ENCODE measurements at places on chromosomes 4 and X. TPM values are rescaled to one million over a fixed set of nuclear protein-coding genes. Genes with fewer than 3 reads are reported as not detected.

DNA sequence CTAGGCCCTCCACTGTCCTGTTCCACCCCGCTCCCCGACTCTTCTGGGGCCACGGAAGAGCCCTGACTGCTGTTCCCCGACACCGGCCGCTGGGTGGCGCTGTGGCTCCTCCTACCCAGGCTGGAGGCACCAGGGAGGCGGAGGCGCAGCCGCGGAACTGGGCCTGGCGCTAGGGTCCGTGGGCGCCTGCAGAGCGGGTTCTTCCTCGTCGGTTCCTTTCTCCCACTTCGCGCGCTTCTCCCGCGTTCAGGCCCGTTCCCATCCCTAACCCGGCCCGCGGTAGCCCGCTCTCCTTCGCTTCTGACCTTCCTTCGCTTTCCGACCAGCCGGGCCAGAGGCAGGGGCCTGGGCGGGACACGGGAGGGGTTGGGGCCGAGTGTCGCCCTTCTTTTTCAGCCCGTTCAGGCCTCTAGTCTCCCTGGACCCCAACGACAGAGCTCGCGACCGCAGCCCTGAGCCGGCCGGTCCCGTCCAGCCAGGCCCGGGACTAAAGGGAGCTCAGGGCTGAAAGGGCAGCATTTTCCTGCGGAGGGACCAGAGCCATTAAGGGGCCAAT lies 34.3 kb downstream of the NALF2 start:
- peak; percentile 94 for ATAC-seq

- ATAC-seq = peak; percentile 82
Observed at GRCh38 chr4:1043651-1044468, 32.4 kb downstream of the FGFRL1 start.

DNA sequence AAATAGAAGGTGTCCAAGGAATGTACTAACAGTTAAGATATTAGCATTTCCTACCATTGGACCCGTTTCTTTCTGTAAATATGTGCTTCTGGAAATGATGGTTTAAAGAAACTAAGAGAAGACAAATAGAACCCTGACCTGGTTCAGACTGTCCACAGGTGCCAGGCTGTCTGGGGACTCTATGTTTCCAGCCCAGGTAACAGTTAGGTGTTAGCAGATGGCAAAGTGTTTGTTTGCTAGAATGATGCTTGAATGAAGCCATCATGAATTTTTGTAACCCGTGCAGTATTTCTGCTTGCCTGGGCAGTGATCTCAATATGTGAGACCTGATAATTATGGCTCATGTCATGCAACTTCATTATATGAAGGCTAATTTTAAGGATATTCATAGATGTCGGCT lies 87.5 kb downstream of the LRRC66 start:
- no peak for ATAC-seq

Gene STPG2
- total RNA-seq = 0.19 TPM

DNA sequence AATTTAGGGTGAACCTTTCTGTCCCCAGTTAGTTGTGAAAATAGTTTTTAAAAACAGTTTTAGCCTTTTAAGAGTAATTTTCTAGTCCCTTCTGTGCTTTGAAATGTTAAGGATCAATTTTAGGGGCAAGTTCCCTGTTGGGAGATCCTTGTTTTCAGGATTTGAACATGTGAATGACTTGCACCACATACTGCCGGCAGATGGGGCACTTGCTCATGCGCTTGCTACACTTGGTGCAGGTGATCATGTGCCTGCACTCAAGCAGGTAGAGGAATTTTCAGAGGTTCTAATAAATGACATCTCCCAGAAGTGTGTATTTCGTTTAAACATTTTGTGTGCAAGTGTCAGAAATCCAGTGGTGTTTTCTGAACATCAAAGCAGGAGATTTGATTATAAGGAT lies 195.9 kb downstream of the CHM start:
- no peak for ATAC-seq

GRCh38 chrX:122565952-122566351 lies 618.1 kb upstream of the GRIA3 start:
- no peak for ATAC-seq

DNA sequence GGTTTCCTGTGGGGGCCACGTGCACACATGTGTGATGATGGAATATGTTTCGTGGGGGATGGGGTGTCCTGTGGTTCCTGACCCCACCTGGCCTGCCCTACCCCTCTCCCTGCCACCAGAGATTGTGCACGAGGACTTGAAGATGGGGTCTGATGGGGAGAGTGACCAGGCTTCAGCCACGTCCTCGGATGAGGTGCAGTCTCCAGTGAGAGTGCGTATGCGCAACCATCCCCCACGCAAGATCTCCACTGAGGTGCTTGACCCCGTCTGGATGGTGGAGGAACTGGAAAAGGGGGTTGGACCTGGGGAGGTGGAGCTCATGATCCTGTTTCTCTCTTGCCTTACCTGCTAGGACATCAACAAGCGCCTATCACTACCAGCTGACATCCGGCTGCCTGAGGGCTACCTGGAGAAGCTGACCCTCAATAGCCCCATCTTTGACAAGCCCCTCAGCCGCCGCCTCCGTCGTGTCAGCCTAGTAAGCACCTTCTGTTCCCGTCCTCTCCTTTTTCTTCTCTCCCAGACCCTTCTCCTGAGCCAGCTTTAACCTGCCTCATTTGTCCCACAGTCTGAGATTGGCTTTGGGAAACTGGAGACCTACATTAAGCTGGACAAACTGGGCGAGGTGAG lies 5.9 kb downstream of the CDK16 start:
- ATAC-seq = no peak

DNA sequence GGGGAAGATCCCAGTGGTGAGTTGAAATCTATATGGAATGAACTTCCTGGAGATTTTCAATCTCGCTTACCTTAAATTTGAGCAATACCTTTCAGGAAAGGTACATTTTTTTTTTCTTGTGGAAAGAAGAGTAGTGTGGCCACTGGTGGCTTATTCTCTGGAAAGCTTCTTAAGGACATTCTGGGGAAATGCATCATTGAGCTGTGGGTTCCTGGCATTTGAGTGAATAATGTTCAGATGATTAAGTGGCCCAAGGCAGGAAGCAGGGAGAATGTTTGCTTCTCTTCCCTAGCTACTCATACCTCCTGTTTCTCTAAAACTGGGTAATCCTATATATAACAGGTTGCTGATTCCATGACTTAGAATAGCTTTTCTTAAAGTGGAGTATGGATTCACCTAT lies 31.8 kb downstream of the STAG2 start:
- ATAC-seq = no peak

GRCh38 chr4:163332526-163333406 lies at the start of gene NPY1R:
NPY1R (minus strand) TSS chr4:163332596; CDS start chr4:163326554, 6,042 bp downstream.
- ATAC-seq = peak; percentile 43

- ATAC-seq = peak; percentile 46
Observed at GRCh38 chr4:76658231-76659102, 223.4 kb downstream of the SHROOM3 start.

GRCh38 chr4:73388887-73389286 lies 15.2 kb upstream of the ALB start:
- no peak for ATAC-seq

GRCh38 chr4:107862658-107863057 lies 37.9 kb downstream of the SGMS2 start:
- ATAC-seq = peak; percentile 87

- ATAC-seq = no peak
Observed at GRCh38 chrX:132120913-132121312, 6.9 kb downstream of the FRMD7 start.

Gene SPCS3
- 105 TPM for total RNA-seq

- no peak for ATAC-seq
Observed at GRCh38 chr4:126018274-126018673, 703.5 kb downstream of the FAT4 start.

- ATAC-seq = peak; percentile 74
Observed at GRCh38 chr4:83266689-83267088, 17.9 kb downstream of the COQ2 start.

DNA sequence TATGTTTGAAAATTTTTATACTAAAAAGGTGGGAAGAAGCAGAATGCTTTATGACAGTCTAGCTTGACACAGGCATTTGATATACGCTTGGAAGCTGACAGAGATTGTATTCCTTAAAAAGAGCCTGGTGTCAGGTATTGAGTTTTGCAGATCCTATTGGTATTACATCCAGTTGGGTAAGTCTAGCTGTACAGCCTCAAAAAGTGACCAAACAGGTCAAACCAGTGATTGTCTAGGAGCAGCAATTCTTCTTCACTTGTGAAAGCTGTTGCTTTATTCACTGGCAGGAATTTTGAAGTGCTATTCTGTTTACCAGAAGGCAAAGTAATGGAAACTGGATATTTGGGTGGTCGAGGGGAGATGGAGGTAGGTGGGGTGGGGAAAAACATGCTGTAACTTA lies 77.5 kb downstream of the UCHL1 start:
- ATAC-seq = no peak

- ATAC-seq = no peak
Observed at GRCh38 chr4:139469216-139469615, 15.3 kb downstream of the RAB33B start.

GRCh38 chr4:185134307-185134869 lies 8.7 kb upstream of the SLC25A4 start:
- peak; percentile 45 for ATAC-seq

GRCh38 chr4:163003979-163004378 lies 162.7 kb downstream of the NAF1 start:
- no peak for ATAC-seq

DNA sequence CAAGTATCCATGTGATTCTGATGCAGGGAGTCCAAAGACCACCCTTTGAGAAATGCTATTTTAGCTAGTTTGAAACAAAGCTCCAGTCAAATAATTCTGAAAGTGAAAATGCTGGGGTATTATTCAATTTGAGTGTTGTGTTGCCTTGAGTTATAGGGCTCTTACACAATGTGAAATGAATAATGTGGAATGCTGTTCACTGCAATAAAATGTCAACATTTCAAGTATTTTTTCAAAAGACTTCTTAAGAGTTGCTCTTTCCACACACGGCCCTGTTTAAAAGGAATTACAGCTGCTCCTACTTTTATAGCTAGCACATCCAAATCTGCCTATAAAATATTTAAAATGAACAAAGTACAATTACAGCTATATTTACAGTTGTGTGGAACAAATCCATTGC lies 27.5 kb upstream of the PLS3 start:
- ATAC-seq = no peak

- no peak for ATAC-seq
Observed at GRCh38 chr4:132328761-132329160, 820.3 kb upstream of the PCDH10 start.

GRCh38 chrX:50115973-50116372 lies 84.8 kb downstream of the AKAP4 start:
- no peak for ATAC-seq

- no peak for ATAC-seq
Observed at GRCh38 chr4:173124209-173124865, 44.3 kb upstream of the GALNT7 start.

Gene PHOX2B
- not detected for total RNA-seq

Gene ZNF732
- total RNA-seq = not detected

Gene HSFX1
- 0.56 TPM for total RNA-seq

DNA sequence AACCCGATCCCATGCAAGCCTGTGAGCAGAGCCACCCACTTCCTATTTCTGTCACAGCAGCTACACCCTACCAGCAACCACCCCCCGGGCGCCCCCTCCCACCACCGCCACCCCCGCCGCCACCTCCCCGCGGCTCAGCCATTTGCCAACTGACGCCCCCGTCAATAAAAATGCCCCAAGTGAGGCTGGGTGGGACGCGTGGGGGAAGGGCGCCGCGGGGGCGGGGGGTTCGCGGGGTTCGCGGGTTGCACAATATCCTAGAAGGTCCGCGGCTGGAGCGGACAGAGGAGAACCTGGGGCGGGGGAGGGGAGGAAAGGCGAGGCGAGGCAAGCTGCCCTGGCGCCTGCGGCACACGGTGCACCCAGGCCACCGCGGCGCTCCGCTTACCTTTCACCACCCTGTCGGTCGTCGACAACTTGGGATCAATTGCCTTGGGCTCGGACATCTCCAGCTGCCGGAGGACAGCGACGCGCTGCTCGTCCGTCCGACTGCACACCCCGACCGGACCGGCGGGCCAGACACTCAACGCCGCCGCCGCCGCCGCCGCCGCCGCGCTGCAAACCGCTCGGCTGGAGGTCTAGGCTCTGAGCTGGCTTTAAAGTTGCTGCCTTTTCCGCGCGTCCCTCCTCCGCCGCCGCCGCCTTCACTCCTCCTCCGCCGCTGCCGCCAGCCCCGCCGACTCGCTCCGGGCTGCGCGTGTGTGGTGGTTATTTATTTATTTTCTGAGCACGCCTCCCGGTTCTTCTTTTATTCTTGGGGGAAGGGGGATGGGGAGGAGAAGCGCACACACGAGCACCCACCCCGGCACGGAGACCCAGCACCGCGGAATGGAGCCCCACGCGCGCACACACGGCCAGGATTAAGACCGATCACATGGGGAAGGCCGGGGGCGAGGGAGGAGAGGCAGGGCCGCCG lies 717 bp downstream of the PPP3CA start:
- ATAC-seq = peak; percentile 9

DNA sequence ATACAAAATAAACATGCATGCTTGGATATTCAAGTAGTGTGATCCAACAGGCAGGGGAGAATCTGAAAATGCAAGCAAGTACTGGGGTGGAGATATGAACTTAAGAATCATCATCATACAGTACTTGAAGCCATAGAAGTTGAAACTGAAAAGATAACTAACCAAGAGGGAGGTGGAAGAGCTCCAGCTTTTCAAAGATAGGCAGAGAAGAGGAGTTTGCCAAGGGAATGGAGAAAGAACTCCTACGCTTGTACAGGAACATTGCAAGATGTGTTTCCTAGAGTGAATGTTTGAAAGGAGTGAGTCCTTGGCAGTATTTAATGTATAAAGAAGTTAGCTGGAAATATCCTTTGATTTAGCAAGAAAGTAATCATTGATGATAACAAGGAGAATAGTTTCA lies 106.2 kb upstream of the FRMPD4 start:
- no peak for ATAC-seq

Gene COL4A6
- total RNA-seq = not detected

- ATAC-seq = no peak
Observed at GRCh38 chr4:88828842-88829571, 131.4 kb upstream of the NAP1L5 start.

GRCh38 chr4:71270901-71271300 lies 67.9 kb upstream of the SLC4A4 start:
- no peak for ATAC-seq

Gene CFAP47
- total RNA-seq = not detected

DNA sequence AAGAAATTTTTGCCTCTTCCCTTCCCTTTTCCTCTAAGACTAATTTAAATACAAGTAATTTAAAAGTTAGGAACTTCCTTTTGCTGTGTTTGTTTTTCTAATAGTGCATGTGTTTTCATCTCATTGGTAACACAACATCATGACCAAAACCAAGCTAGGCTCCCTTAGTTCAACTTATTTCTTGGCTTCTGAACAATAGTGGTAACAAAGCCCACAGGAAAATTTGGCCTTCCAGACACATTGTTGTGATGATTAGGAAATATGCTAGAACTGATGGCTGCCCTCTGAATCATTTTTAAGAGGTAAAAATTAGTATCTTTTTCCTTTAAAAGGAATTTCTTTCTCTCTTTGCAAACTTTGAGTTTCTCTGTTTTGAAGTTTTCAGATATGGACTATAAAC lies 25.5 kb upstream of the TEC start:
- no peak for ATAC-seq

All from activated T-helper 17 cell treated with anti-CD3 and anti-CD28 coated beads, Interleukin-2, amount 50 U/mL, for 72 hours (primary cell).